ENCODE measurements at places on chromosomes 2 and 18. TPM values are rescaled to one million over a fixed set of nuclear protein-coding genes. Genes with fewer than 3 reads are reported as not detected.

The NAT8 gene
- not detected for total RNA-seq

The IL1F10 gene
- not detected for total RNA-seq

The DDX18 gene
- total RNA-seq, result 45.2 TPM

The NOSTRIN gene
- 0.09 TPM for total RNA-seq

The EVX2 gene
- total RNA-seq, result under 0.01 TPM

The SLC5A7 gene
- total RNA-seq, result not detected

The UGT1A8 gene
- 0.71 TPM for total RNA-seq

The ZNF804A gene
- 2.0 TPM for total RNA-seq

The HOXD9 gene
- total RNA-seq, result 0.28 TPM

The RIT2 gene
- not detected for total RNA-seq
